ENCODE measurements at places on chromosomes 3 and 15. TPM values are rescaled to one million over a fixed set of nuclear protein-coding genes. Genes with fewer than 3 reads are reported as not detected.

Gene CACNA2D3
- 1.4 TPM for total RNA-seq

Gene GOLGA6L7
- not detected for total RNA-seq

Gene SAMMSON
- not detected for total RNA-seq

Gene DAPK2
- 4.4 TPM for total RNA-seq

Gene MAGEL2
- 0.70 TPM for total RNA-seq

Gene PRR20G
- not detected for total RNA-seq

Gene ANAPC13
- total RNA-seq, result 118 TPM

Gene CLDN11
- 11.2 TPM for total RNA-seq

Gene HGD
- 1.8 TPM for total RNA-seq

Gene CX3CR1
- not detected for total RNA-seq

Gene CCR8
- not detected for total RNA-seq

DNA sequence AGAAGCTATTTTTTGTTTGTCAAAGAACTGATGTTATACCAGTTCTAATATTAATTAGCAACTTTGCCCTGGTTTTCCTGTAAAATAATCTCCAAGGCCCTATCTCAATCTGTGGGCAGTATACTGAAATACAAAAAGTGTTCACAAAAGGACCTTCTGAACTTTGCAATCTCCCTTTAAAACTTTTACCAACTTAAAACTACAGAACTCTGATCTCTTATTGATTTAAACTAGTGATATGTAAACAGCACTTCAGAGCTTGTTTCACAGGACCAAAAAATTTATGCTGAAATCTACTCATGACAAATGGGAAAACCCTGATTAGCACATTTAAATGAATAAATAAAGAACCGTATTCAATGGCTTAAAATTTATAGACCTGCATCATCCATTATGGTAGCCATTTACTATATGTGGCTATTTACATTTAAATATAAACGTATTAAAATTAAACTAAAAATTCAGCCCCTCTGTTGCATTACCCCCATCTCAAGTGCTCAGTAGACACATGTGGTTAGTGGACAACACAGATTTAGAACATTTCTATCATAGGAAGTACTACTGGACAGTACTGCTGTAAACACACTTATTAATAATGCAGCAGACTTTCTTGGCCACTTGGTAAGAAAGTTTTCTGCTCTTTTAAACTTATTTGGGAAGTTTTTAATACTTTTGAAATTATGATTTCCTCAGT is 12.0 kb downstream of the AGTR1 start:
- no peak for DNase-seq

GRCh38 chr15:29968099-29968894 is 114.5 kb upstream of the GOLGA8J start:
- no peak for DNase-seq

GRCh38 chr3:52393959-52394670 is 50.8 kb downstream of the SEMA3G start:
- DNase-seq, result no peak

- DNase-seq, result peak; percentile 48
Measured at GRCh38 chr3:42755681-42756578, 17.1 kb downstream of the CCDC13 start.

DNA sequence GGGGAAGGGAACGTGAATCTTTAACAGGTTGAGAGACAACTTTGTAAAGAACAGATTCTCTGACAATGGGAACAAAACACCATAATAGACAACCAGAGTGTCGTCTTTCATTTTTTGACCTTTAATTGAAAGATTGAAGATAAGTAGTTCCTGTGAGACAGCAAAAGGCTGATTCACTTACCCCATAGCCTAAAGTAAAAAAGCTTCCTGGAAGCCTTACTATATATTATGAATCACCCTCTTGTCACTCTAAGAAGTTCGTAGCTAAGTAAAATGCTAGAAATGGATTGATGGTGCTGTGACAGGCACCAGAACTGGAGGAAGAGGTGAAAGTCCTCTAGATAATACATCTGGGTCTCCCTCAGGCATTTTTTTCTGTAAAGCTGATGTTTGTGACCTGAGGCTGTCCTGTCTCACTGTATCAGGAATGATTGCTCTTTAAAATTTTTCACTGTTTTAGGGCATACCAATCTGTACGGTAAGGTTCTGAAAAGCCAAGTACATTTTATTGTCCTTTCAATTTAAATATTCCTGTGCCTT is 824.6 kb upstream of the SEMA6D start:
- no peak for DNase-seq

GRCh38 chr3:9024341-9024740 is 61.1 kb upstream of the RAD18 start:
- no peak for DNase-seq

- DNase-seq, result no peak
Measured at GRCh38 chr3:136535906-136536305, 216.3 kb downstream of the STAG1 start.

GRCh38 chr15:74838137-74838516 is 4.8 kb downstream of the ULK3 start:
- DNase-seq, result no peak

DNA sequence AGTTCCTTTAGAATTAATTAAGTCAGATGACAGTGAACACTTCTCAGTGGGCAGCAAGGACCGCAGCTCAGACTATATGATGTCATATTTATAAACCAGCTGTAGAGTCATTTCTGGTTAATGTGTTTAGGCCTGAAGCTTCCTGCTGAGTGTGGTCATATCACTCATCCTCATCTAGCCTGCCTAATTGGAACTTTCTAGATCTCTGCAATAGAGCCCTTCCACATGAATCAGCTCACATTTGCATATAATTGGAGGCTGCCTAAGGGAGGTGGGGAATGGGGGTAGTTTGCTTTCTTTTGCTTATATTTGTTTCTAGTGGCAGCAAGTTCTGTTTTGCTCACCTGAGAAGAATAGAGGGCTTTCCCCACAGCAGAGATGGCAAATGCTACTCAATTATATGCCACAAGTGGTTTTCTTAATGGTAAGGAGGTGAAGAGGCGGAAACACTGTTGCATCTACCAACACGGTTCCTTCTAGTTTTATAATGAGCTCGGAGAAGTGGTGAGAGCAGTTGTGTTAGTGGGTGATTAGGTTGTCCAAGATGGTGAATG is 148.1 kb downstream of the KLHL25 start:
- DNase-seq, result no peak

DNA sequence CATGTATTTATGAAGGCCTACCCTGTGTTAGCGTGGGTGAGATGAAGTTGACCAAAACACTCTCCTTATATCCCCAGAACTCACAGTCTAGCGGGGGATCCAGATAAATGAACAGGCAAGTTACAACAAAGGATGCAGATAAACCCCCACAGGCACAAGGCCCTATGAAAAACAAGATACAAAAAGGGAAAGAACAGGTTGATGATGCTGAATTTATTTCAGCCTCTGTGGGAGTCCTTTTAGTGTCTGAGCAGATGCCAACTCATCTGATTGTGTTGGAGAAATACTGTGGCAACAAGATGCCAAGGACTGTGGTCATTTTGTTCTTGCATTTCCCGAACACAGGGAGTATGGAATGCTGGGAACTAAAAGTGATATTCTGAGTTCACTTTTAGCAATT is 300.0 kb downstream of the CHST2 start:
- no peak for DNase-seq

DNA sequence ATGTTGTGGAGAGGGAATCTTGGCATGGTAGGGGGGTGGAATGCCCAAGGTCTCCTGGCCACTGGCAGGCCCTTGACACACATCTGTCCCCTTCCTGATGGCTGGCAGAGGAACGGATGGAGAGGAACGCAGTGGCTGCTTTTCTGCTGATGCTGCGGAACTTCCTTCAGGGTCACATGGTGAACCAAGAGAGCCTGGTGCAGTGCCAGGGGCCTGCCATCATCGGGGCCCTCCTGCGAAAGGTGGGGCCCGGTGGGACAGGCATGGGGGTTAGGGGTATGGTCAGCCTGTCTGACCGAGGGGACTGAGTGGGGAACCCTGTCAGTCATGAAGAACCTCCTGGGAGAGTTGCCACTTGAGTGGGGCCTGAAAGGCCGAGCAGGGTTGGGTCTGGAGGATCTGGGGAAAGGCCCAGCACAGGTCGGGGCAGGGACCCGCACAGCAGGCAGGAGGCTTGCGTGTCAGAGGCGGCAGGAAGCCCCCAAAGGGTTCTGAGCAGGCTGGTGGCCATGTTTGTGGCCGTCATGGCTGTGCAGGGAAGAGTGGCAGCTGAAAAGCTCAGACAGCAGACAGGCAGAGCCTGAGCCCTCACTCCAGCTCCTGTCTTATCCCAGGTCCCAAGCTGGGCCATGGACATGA is 18.1 kb downstream of the NBEAL2 start:
- no peak for DNase-seq

- no peak for DNase-seq
Measured at GRCh38 chr3:152222327-152222726, 46.4 kb upstream of the MBNL1 start.

GRCh38 chr3:103794656-103795055 is 1359.8 kb downstream of the ZPLD1 start:
- DNase-seq, result no peak

DNA sequence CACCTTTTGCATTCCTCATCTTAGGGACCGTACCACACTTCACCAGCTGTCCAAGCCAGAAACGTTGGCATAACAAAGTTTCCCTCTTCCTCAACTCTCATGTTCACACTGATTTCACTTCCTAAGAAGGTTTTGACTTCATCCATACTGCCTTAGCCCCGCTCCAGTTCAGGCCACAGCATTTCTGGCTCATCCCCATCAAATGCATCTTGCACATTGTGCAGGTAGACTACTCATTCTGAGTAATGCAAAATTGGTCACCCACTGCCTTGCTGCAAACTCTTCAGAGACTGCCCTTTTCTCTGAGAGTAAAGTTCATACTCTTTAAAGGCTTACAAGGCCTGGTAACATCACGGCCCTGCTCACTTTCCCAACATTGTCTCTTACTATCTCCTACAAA is 8.8 kb downstream of the NUSAP1 start:
- no peak for DNase-seq

DNA sequence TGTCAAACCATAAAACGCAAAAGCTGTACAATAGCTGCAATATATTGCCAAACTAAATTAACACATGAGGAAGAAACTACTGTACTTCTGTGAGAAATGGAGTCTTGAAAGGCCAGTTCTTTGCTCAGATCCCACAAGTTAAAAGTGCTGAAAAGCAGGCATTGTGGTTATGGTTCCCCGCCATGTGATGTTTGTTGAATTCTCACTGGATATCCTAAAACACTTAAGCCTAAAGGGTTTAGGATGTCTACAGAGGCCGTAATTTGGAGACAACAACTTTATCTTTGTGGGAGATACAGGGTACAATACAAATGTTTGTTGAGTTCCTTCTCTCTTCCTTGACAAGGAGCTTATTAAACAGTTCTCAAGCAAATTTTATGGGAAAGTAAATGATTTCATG is 53.2 kb downstream of the TMEM212 start:
- no peak for DNase-seq

DNA sequence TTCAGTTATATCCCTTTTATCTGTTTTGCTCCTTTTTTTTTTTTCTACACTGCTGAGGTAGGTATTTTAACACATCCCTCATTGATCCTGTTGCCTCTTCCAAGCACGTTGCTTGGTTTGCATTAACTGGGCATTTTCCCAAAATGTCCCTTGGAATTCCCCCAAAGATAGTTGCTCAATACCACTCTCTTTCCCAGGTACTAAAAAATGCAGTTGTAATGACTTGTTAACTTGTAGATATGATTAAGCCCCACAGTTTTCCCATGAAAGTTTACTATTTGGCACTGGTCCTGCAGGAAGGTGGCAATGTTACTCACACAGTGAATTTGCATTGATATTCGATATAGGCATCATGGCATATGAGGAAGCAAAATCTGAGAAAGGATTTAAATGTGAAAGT is 67.1 kb downstream of the GRM7 start:
- no peak for DNase-seq

- no peak for DNase-seq
Measured at GRCh38 chr15:51450001-51450400, 108.5 kb downstream of the GLDN start.

GRCh38 chr15:74383695-74384565 is 16.5 kb upstream of the CYP11A1 start:
- no peak for DNase-seq

DNA sequence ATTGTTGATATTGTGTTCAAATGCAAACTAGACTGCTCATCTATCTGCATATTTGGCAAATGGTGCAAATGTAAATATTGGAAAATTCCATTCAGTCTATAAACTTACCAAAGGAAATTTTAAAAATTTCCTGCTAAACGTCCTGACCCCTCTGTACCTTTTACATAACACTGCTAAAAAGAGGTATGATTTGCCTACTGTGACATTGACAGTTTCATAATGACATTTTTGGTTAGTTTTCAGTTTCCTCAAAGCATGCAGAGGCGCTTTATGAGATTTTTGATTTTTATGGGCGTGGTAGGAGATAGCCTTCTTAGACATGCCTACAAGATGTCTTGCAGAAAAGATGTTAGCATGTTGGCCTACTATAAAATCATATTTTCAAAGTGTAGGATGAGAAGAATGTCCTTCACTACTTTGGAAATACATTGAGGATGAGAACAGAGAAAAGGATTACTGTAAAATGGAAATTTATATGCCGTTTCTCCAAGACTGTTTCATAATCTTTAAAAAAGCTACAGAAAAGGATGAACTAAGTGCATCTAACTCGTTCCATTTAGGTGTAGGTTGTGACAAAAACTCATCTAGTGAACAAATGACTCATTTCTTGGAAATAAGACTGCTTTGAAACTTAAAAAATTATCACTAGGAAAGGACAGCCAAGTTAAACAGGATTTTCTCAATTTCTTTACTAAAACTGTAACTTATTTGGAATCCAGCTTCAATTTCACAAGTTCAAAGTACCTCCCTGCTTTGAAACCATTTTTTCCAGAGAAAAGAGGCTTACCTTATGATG is 14.5 kb upstream of the ISLR start:
- no peak for DNase-seq

- peak; percentile 4 for DNase-seq
Measured at GRCh38 chr3:73766599-73767381, 142.0 kb upstream of the PDZRN3 start.

DNA sequence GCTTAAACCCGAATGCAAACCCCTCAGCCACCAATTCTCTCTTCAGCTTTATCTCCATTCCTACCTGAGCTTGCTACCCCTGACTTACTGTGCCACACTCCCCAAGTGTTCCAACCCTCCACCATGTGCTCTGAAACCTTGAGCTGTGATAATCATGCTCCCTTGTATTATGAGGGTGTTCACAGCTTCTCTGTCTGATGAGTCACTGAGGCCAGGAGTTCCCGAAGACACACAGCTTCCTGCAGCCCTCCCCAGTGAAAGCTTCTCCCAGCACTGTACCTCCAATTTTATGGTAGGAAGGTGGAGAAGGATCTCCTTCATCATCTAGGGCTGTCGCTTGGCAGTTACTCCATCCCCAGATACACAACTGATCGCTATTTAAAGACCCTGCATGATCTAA is 24.9 kb downstream of the STAC start:
- no peak for DNase-seq

- no peak for DNase-seq
Measured at GRCh38 chr15:91227766-91228165, 127.7 kb downstream of the SV2B start.

- no peak for DNase-seq
Measured at GRCh38 chr3:36804295-36805055, 40.1 kb upstream of the DCLK3 start.

GRCh38 chr15:89142423-89142822 is 54.2 kb downstream of the ABHD2 start:
- DNase-seq, result no peak
